ENCODE measurements at places on chromosomes 6 and 20.

GRCh38 chr20:35327074-35327976 lies 35.1 kb upstream of the FAM83C start:
- no peak for DNase-seq

DNA sequence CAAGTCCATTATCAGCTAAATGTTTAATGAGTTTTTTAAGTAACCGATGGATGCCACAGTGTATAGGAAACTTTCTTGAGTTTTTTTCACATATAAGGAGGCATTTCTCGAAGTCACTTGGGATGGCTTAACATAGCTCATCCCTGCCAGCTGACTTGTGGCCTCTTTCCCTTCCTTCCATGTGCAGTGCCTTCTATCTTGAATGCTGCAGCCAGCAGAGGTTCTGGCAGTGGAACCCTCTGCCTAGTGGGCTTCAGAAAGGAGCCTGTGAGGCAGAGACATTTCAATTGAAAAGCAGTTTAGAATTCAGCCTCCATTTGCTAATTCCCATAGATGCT lies 51.9 kb downstream of the AKAP12 start:
- DNase-seq = no peak

GRCh38 chr20:15658295-15658694 lies 915.0 kb downstream of the KIF16B start:
- DNase-seq = no peak

DNA sequence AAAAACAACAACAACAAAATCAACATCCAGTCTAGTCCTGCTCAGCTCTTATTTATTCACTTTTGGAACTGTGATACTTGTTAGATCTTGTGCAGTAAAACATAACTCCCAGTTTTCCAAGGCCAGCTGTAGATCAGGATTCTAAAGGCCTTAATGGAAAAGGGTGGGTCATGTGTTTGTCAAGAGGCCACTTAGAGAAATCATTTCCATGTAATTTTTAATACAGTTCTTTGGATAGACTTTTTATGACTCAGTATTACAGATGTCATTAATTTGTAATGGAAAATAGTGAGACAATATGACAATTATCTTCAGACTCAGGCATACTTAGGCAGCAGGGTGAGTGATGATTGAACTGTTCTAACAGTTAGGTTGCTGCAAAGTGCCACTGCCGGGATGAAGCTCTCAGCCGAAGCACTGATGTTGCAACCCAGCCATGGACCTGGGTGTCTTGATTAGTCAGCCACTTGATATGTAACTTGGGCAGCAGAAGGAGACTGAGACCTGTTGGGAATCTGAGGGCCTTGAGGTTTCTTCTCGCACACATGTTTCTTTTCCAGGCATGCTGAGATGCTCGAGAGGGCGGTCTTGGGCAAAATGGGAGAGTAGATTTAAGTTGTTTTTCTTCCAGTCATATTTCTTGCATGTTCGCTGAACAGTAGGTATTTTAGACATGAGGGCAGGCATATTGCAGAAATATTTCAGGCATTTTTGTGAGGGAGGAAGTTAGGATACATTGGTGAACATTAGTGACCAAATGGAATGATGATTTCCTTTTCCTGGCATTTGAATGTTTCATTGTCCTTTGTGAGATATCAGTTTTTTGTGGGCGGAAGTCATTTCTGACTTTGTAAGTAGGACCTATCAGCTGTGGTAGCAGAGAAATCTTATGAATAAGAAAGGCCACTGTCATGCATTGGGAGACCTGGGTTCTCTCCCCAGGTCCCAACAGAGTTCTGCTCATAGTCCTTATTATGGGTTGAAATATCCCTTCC lies 52.3 kb downstream of the SLX4IP start:
- no peak for DNase-seq

GRCh38 chr20:53655625-53656292 lies 62.1 kb upstream of the ZNF217 start:
- no peak for DNase-seq

DNA sequence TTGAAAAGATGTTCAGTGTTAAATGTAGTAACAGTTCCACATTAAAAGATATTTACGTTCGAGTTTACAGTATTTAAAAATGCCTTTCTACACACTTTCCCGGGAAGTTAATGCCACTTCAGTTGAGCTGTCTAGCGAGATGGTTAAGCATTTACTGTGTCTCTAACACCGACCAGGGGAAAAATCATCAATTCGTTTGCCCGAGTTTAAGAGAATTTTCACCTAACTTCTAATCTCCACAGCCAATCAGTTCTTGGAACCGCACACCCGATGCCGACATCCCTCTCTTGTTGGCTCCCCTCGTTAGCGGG lies 58.2 kb downstream of the FAM217A start:
- no peak for DNase-seq

DNA sequence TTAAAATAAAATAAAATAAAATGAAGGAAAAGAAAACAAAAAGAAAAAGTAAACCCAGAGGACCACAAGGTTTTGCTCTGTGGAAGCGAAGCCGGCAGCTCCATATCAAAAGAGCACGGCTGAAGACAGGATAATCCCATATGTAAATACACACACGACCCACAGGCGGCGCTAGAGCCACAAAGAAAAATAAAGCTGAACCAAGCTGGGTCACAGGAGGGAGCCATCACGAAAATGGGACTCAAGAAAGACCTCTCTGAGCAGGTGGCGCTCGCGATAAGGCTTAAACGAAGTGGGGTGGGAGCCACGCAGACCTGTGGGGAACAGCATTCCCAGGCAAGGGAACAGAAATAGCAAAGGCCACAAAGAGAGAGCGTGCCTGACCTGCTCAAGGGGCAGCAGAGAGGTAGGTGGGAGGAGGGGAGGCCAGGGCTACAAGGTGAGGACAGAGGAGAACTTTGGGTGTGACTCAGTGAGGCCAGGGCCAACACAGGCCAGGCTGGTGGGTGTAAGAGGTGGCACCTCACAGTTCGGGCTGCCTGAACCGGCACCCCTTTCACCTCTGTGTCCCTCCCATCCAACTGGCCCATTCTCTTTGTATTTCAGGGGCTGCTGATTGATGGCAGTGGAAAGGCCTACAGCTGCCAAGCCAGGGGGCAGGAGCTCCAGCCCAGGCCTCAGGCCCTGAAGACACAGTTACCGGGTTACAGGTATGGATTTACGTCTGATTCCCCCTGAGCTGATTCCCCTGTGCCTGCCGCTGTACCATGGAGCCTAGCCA lies 26.0 kb downstream of the PTGIS start:
- DNase-seq = peak; percentile 75

DNA sequence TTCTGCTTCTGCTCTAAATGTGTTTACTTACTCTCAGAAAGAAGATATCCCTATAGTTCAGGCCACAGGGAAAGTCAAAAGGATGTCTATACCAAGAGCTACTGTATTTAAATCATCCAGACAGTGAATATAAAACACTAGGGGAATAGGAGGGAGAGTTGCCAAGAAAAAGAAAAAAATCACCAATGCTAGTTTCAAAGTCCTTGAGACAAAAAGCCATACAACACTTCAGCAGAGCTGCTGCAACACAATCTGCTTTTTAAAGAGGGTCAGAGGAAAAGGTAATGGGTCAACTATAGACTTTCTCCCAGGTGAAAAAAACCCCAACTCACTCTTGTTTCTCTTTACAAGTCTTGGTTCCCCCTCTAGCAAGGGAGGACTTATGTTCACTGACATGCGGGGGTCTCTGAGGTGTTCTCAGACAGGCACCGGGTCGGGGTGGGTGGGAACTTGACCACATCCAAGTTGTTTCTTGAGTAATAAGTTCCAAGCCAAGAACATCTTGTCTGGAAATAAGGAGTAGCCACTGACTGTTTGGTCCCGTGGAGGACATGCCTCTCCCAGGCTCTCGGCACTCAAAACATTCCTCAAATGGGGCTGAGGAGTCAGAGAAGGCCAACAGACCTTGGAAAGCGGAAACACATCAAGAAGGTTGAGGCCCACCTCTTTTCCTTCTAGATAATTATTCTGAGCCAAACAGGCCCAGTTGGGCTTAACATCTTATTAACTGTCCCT lies 47.7 kb downstream of the GJA10 start:
- DNase-seq = no peak
